NCI-H2107 (cell line): ENCODE measurements at places on chromosomes 1 and 21.

GRCh38 chr1:52127181-52128180 is 14.4 kb upstream of the ZFYVE9 start:
- peak; percentile 28 for DNase-seq

DNA sequence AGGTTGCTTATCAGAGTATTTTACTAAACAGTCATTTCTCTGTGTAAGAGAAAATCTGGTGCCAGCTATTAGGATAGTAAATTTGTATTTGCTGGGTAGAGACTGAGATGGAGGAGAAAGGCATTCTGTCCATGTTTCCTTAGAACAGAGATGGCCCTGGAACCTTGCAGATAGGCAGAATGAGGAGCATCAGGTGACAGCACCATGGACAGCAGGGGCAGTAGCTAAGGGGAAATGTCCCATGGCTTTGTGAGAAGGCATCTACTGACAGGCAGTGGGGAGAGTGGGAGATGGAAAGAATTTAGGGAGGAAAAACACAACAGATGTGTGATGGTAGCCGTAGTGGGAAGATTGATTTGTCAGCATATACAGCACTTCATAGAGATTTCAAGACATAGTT is 105.0 kb downstream of the PRRX1 start:
- no peak for DNase-seq

GRCh38 chr21:44436111-44436611 is 19.1 kb upstream of the LRRC3 start:
- no peak for DNase-seq

DNA sequence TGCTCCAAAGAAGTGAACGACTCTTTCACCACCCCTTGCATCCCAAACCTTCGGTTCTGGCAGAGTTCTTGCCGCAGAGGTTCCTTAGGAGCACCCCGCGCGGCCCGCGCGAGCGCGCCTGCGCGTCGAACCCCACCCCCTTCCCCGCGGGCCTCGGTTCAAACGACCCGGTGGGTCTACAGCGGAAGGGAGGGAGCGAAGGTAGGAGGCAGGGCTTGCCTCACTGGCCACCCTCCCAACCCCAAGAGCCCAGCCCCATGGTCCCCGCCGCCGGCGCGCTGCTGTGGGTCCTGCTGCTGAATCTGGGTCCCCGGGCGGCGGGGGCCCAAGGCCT is at the start of gene C1orf56:
Gene C1orf56 (plus strand): TSS at position 161 of the 334 bp plus-strand sequence. CDS start 97 bp downstream, at position 258.
- no peak for DNase-seq

- DNase-seq: no peak
These were observed 121.9 kb downstream of the GRIK3 start for GRCh38 chr1:36912365-36912865.

- DNase-seq: no peak
These were observed 20.2 kb upstream of the IVNS1ABP start for GRCh38 chr1:185337246-185337645.

- no peak for DNase-seq
These were observed 38.4 kb downstream of the LHX8 start for GRCh38 chr1:75172556-75172955.

DNA sequence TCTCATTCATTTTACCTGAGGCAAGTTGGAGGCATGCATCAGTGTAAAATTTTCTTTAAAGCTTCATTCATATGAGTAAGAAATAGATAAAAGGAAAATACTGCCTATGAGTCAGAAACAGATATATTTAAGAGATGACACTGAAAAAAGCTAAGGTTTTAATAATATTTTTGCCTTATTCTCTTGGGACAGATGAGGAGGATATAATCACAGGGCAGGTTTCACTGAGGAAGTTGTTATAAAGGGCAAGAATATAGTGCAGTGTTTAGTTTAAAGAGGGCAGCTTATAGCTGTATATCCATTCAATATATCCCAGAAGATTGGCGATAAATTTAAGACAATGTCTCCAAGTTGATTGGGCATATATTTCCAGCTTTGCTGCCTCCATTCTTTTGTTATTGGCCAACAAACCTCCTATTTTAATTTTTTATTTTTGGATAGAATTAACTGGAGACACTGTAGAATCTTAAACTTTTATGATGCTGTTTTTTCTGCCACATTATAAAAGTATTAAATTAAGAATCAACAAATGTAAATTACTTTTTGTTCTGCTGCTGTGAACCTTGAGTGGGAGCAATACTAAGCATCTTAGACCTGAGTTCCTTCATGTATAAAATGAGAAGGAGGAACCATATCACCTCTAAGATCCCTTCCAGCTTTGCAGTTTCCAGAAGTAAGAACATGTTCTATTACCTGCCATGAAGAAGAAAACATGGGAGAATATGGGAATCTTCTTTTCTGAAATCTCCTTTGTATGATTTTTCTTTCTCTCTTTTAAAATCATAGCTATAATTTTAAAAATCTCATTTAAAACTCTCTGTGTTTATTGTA is 171.6 kb downstream of the S1PR1 start:
- DNase-seq: no peak
